ENCODE measurements at places on chromosomes 6 and 20.

GRCh38 chr6:104126315-104127005 is 733.3 kb downstream of the HACE1 start:
- DNase-seq = no peak

DNA sequence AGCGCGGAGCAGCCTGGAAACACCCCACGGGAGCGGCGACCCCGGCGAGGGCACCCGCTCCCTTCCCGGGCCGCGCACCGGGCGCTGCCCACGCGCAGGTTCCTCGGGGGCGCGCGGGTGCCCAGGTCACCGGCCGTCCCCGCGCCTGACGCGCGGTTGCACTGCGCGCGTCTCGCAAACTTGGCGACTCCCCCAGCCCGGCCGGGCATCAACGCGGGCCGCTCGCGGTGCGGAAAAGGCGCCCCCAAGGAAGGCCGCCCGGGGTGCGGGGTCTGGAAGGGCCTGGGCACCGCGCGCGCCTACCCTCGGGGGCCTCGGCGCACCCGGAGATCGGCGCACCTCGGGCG is 555 bp upstream of the ZBTB46 start:
- DNase-seq = no peak

DNA sequence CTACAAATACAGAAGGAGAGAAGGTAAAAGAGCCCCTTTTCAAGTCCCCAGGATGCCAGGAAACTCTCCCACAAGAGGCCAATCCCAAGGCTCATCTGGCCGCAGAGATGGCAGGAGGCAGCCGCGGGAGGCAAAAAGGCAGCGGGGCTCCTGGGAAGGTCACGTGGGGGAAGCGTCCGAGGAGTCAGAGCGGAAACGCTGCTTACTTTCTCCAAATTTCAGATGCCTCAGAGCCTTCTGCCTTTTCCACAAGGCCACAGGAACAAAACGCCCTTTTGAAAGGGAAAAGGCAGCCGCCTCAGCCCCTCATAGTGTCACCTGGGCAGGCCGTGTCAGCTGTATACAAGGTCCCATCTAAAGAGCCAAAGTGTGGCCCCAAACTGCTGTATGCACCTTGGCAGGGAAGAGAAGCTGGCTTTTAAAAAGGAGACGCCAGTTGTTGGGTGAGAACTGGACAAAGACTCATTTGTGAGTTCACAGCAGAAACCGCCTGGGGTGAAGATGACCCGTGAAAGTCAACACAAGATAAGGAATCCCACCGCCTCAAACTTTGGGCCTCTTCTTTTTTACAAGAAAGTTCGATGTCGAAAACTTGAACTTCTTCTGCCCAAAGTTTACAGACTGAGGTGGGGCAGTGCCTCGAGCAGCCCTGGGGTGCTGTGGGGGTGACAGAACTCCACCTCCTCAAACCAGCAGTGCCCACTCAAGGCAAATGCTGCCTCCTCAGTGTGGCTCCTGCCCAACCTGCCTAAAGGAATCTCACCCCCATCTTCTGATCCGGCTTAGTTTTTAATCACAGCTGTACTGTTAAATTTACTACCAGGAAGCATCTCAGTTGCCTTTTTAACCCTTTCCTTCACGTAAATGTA is 45.4 kb downstream of the EZR start:
- no peak for DNase-seq

DNA sequence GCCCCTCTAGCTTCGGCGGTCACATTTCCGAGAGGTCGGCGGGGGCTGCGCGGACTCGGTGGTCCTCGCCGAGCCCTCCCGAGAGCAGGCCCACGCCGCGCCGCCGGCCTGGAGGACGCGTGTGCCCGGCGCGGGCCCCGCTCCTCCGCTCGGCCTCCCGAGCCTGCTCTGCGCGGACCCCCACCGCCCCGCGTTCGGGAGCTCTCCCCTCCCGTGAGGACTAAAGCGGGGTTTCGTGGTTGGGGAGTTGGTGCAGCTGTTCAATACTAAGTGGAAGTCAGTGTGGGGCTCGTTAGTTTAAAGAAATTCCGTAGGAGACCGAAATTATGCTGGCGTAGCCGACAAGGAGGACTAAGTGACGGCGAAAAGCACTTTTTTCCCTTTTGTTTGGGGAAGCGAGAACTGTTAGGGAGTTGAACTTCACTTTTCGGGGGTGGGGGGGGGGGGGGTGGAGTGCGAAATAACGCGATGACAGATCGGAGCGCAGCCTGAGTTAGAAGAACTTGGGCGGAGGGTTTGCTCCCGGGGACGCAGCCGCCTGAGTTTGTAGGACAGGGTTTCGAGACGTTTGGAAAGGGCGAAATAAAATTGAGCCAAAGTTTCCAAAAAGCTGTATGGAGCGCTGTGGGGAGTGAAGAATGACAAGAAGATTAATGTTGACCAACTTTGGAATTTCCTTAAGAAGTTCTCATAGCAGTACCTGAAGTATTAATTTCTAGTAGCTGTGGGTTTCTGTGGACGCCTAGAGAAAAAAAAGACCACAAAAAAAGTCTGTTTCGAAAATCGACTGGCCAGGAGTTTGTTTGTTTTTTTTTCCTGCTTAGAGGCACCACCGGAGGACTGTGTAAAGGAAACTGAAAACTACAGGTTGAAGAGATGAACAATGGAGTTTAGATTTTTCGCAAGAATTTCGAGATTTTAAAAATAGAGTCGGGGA is 1.4 kb downstream of the QKI start:
- DNase-seq = no peak

DNA sequence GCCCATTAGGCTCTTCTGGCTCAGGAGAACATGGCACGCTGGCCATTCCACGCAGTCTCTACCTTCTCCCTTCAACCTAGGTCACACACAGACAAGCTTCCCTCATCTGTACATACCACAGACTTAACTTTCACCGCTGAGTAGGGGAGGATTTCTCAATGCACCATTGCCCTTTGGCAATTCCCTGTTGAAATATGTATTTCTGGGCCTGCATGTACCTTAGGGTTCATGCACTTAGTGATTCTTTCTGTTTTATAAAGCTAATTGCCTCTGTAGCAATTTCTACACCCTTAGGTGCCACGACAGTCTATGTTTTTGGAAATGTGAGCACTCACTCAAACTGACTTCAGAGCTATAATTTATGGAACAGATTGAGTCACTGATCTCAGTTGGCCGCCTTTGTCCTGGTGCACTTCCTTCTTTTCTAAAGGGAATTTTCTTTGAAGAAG is 253.8 kb upstream of the PRDM1 start:
- no peak for DNase-seq

Measured in left kidney (tissue), 8 donors.